Heart left ventricle (tissue), 16 donors: ENCODE measurements at places on chromosomes 5 and 9.

- peak; percentile 63 for DNase-seq
Measured at GRCh38 chr9:2621722-2622460, at the start of gene VLDLR. Gene VLDLR (plus strand): TSS chr9:2621787. CDS start chr9:2622190, 403 bp downstream.

DNA sequence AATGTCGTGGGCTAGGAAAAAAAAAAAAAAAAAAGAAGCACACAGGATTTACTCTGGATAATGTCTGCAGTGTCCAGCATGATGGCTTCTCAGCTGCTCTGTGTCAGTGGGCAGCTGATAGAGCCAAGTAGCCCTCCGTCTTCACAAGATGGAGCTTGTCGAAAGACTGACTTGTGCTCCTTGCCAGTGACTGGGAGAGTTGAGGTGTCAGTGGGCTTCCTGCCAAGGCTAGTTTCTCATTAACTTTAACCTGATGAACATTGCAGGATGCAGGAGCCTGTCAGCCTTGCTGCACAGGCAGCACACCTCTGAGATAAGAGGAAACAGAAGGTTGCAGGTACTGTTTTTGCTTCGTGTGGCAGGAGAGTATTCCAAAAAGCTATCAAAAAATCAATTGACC is 171.4 kb upstream of the SGCD start:
- DNase-seq = no peak

GRCh38 chr9:2726650-2727340 is 9.5 kb downstream of the KCNV2 start:
- no peak for DNase-seq

DNA sequence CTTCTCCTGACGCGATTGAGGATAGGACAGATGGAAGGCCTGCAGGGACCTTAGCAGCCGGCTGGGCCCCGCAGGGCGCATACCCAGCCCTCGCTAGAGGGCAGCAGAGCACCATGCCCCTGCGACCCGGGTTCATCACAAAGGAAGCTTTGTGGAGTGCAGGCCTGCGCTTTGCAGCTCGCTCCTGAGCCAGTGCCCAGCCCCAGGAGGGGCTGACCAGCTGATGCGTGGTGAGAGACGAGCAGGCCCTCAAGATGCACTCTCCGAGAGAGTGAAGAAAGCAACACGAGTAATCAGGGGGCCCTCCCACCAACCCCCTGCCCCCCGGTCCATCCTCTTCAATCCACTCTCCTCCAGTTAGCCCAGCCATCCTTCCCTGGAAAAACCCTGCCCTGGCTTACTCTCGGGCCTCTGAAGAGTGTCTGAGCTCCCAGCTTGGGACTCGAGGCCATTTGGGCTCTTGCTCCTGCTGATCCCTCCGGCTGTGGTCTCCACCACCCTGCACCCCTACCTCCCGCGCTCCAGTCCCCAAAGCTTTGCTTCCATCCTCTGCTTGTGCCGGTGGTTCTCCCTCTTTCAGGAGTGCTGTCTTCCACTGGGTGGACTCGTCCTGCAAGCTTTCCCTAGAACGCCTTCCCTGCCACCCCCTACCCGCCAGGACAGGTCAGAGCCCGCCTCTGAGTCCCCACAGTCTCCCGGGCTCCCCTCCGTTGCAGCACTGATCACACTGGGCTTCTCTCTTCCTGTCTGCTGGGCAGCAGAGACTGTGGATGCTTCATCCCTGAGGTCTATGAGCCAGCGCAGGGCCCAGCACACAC is 9.1 kb upstream of the KIF12 start:
- DNase-seq = peak; percentile 78

DNA sequence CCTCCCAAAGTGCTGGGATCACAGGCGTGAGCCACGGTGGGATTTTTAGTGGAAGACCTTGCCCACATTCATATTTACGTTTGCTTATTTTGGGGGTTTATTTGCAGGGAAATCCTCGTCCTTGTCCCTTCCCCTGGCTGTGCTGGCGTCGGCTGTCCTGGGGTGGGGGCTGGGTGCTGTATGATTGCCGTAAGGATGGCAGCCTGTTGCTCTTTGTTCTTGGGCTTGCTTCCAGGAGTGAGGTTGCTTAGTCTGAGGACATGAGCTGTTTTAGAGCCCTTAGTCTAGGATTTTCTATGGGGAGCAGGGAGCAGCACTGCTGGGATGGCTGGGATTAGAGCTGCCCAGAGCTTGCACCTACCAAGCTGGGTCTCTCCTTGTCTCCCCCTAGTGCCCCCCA is 85.8 kb upstream of the ASS1 start:
- no peak for DNase-seq

GRCh38 chr5:89584339-89584956 is 701.5 kb upstream of the MEF2C start:
- DNase-seq = no peak

DNA sequence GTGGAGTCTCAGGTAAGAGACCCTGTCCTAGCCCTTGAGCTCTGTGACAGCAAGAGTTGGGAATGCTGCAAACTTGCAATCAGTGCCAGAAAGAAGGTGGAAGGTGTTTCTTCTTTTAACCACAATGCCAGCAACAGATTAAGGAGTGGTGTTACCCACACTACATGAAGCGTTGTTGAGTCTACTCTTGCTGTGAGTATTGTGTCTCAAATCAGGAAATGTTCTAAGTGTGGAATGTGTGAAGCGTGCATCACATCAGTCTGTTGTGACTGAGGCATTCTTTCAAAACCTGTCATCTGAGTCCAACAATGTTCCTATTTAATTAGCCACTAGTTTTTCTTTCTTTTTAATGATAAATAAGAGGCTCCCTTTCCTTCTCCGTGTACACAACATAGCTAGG is 2.9 kb upstream of the LURAP1L start:
- no peak for DNase-seq

DNA sequence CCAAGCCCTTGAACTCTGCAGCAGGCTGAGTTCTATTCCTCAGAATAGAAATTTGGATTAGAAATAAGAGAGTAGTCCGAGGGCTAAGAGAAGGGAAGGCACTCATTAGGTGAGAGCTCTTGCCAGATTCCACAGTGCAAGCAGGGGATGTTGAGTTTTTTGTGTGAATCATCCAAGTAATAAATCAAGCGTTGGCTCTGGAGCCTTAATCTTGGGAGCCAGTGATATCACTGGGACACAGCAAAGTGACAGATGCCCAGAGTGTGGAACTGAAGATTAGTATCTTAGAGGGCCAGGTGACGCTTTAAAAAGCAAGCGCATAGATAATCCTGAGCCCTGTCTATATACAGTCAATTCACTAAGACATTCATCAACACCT is 60.3 kb downstream of the FOXD1 start:
- DNase-seq = no peak

DNA sequence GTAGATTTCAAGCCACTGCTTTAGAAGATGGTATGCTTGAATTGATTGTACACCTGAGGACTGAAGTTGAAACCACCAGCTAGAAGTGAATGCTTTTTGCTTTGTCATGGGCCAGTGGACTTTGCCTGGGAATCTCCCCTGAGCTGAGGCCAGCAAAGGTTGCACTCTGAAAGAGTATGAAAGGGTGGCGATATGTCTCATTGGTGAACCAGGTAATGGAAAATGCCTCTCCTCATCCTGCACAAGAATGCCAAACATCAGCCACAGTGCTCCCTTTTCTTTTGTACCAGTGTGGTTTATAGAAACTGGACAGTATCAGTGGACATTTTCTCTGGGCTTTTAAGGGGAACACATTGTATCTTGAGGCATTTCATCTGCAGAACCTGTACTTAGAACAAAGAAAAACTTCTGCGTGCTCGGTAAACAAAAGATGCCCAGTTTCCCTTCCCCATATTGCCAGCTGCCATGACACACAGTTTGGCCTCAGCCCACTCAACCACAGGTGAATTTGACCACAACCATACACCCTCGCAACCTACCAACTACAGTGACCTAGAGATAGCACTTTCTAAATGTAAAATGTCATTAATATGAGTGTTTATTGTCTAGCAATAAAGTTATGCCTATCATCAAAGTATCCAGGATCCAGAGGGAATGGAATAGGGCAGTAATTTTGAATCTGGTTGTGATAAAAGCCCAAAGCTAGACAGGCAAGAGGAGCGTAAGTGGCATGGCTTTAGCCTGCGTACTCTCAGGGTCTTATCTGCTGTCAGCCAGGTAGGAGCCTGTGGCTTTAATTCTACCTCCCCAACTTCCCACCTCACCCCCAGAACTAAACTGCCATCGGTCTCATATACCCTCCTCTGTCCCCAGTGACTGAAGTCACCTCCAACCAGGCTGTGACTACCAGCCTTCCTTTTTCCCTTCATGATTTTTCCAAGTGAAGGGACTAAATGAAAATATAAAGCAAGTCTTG is 79.5 kb upstream of the LHFPL2 start:
- DNase-seq = no peak

DNA sequence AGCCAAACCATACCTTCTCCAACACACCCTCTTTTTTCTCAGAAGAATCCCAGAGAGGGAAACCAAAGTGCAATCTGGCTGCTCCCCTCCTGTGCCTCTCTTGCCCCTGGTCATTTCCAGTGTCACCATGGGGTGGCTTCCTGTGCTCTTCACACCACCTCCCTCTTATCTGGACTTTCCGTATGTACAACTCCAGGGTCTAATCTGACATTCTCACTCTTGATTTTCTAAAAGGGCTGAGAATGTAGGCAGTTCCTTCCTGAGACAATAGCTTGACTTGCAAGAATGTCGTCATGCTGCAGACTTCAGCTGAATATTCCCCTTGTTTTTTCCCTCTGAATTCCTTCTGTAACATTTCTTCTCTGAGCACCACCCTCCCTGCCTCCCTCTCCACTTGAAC is 110.2 kb downstream of the FBXL7 start:
- no peak for DNase-seq

GRCh38 chr5:170589643-170590042 is 85.8 kb downstream of the KCNIP1 start:
- DNase-seq = no peak

GRCh38 chr9:16267281-16268066 is 603.0 kb downstream of the BNC2 start:
- DNase-seq = no peak

GRCh38 chr5:72252574-72253155 is 67.4 kb downstream of the MRPS27 start:
- no peak for DNase-seq

- no peak for DNase-seq
Measured at GRCh38 chr9:85516976-85517637, 224.6 kb downstream of the AGTPBP1 start.

- DNase-seq = peak; percentile 69
Measured at GRCh38 chr9:91033797-91034196, 232.2 kb downstream of the SYK start.

DNA sequence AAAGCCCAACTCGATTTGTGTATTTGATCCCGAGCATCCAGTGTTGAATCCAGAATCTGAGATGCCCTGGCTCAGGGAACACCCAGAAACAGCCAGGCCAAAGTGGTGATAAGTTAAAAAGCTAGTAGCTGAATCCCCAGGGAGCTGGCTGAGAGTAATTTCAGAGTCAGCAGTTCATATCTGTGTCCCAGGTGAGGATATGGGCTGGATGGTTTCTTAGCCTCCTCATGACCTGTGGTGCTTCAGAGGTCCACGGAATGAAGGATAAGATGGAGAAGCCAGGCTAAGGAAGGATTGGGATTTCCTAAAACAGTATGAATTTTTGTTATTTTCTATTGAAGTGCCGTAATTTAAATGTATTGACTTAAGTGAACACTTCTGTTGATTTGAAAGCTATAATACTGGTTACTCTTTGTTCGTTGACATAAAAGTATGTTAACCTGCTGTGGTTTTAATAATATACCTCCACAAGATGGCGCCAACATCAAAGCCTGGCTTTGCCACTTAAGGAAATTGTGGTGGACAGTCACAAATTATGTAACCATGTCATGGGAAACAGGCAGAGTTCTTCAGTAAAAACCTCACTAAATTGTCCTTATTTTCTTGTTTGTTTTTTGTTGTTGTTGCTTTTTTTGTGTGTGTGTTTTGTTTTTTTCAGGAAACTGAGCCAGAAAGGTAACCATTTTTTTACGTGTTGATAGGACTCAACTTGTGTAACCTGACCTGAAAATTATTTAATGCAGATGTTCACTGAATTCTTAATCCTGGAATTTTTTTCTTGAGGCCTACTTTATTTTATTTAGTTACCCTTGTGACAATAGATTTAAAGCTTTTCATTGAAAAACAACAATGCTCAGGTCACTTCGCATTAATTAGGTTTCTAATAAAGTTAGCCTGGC is 11.4 kb downstream of the MTAP start:
- DNase-seq = peak; percentile 64

DNA sequence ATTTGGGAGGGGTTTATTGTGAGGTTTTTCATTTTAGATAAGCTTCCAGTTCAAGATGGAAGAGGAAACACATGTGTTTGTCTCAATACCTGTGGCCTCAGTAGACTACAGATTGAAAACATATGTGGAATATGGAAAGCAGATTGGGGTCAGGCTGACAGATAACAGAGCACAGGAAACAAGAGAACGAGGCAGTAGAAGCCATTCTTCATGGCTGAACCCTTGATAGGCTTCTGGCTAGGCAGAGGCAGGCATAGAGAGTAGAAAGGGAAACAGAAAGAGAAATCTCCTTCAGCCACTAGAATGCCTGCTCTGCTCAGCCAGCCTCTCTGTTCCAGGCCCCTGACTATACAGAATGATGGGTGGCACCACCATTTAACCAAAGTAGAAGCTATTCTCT is 152.5 kb downstream of the MUSK start:
- DNase-seq = no peak

GRCh38 chr5:72036951-72037350 is 70.3 kb upstream of the MAP1B start:
- no peak for DNase-seq

DNA sequence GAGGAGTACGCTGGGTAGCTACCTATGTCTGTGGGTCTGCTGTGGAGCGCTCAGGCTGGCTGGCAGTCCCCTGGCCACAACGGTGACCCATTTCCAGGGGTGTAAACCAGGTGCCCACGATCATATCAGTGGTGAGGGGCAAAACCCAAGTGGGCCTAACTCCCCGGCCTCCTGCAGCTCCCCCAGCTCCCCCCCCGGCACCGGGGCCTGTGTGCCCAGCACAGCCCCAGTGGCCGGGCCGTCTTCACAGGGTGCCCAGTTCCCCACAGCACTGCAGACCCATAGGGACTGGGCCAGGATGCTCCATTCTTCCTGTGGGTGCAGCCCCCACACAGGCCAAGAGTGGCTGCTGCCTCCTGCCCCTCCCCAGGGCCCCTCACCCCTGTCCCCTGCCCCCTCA is 958 bp upstream of the LCN8 start:
- DNase-seq = no peak

GRCh38 chr9:95286151-95286550 is 31.4 kb downstream of the FANCC start:
- DNase-seq = no peak

DNA sequence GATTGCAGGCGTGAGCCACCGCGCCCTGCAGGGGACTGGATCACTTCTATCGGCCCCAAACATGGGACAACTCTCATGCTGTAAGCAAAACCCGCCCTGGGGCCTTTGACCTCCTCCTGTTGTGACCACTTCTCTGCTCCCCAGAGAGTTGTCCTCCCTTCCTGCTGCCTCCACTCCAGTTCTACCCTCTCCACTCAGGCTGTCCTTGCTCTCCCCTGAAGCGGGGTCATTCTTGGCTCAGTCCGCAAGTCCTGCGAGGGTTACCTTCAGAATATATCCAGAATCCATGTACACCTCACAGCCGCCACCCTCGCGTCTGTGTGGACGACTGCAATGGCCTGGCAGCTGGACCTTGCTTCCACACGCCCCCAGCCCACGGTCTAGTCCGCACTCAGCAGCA is 273.7 kb downstream of the PBX3 start:
- no peak for DNase-seq
